ENCODE measurements at places on chromosomes 16 and 17.

DNA sequence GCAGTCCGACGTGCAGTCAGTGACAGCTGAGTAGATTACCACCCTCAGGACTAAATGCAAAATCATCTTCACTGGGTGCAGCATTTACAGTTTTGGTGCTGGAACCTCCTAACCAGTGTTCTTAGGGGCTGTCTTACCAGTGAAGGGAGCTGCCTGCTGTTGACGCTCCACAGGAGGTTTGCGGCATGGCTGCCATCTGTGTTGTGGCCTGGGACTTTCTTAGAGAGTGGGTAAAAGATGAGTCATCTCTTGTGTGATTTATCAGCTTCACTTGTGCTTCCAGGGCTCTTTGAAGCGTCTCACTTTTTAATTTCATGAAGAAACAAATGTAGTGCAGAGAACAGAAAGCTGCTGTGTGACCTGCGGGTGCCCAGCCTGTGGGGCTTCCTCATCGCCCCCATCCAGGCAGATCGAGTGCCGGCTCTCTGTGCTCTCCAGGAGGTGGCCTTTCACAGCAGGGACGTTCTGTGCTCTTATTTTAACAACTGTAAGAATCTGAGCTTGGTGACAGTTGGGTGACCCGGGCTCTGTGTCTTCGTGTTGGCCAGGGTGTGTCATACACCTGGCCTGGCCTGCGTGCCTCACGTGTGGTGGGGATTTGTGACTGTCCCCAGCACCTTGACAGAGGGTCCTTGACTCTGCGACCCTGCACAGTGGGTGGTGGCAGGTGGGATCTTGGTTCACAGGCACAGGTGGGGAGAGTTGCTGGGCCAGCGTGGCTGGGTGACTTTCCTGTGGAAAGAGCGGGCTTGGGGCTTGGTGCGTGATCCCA lies 24.3 kb upstream of the ZNF750 start:
- no peak for DNase-seq

DNA sequence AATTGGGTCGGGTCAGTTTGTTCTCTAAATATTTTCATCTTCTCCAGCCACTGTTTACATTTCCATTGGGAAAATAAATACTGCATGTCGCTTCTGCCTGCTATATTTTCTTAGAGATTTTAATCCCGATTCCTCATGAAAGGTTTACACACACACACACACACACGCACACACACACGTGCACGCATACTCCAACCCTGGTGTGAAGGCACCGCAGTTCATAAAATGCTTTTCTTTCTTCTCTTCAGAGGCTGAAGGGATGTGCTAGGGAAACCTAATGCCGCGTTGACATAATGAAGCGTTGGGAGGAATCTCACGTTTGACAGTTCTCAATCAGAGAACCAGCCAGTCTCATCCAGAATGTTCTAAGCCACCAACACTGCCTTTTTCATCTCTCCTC lies 222.9 kb upstream of the IRX3 start:
- DNase-seq: peak; percentile 36

GRCh38 chr16:11333702-11334101 lies 11.6 kb upstream of the RMI2 start:
- DNase-seq: no peak

DNA sequence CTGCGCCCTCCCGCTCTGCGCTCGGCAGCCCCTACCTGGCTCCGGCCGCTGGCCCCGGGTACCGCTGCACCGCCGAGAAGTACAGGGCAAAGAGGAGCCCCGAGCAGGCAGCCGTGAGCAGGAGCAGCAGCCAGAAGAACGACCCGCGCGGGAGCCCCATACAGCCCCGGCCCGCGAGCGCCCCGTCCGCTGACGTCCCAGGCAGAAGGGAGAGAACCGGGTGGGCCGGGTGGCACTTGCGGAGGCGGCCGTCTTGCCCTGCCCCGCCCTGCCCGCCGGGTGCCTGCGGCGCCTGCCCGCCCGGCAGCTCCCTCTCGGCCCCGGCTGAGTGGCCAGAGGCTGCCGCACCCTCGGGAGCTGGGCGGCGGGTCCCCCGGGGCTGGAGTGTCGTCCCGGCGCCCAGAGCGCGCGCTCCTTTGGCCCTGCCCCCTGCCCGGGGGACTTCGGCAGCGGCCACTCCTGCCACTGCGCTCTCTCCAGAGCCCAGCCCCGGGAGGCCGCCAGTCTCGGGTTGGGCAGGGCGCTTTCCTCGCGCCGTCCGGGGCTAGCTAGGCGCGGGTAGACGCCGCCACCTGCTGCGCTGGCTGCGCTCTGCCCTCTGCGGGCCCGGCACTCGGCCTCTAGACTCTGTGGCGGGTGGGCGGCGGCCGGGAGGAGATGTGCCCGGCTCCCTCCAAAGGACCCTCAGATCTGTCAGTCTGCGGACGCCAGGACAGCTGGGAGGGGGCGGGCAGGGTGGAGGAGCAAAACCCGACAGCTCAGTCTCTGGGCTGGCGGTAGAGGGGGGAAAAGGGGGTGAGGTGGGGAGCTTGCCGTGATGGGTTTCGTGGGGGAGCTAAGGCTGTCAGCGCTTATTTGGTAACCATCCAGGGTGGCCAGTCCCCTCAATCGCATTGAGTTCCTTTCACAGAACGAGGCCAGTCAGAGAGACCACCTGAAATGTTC lies at the start of gene ST6GALNAC2:
ST6GALNAC2 (minus strand) TSS at position 212 of the 945 bp plus-strand sequence; CDS start at position 160, 52 bp downstream.
- DNase-seq: peak; percentile 37

- no peak for DNase-seq
Observed at GRCh38 chr17:17343896-17344506, 40.8 kb downstream of the NT5M start.

- peak; percentile 84 for DNase-seq
Observed at GRCh38 chr17:8221663-8222379, 11.4 kb upstream of the AURKB start.

- no peak for DNase-seq
Observed at GRCh38 chr17:60554377-60554788, 28.3 kb upstream of the APPBP2 start.

GRCh38 chr17:40113907-40114245 lies 7.9 kb upstream of the MSL1 start:
- no peak for DNase-seq

DNA sequence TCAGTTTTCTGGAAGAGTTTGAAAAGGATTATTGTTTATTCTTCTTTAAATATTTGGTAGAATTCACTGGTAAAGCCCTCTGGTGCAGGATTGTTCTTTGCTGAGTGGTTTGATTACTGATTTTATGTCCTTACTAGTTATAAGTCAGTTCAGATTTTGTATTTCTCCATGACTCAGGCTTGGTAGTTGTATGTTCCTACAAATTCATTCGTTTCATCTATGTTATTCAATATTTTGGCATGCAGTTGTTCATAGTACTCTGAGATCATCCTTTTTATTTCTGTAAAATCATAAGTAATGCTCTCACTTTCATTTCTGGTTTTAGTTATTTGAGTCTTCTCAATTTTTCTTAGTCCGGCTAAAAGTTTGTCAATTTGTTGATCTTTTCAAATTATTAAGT lies 58.1 kb upstream of the CRYM start:
- DNase-seq: no peak

DNA sequence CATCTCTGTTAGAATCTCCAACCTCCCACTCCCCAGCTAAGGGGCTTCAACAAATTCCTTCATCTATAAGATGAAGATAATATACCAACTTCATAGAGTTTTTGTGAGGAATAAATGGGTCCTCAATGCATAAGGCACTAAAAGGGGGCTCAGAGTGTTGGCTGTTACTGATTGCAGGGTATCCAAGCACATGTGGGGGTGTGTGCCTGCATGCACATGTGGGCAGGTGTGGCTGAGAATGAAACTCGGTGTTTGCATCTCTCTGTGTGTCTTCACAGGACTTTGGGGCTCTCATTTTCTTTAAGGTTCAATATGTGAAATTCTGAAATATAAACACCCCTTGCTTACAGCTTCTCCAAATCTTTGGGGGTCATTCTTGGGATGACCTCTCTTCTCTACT lies 4.1 kb upstream of the PPP1R9B start:
- DNase-seq: no peak

GRCh38 chr16:13994239-13995106 lies 74.5 kb downstream of the ERCC4 start:
- DNase-seq: no peak

DNA sequence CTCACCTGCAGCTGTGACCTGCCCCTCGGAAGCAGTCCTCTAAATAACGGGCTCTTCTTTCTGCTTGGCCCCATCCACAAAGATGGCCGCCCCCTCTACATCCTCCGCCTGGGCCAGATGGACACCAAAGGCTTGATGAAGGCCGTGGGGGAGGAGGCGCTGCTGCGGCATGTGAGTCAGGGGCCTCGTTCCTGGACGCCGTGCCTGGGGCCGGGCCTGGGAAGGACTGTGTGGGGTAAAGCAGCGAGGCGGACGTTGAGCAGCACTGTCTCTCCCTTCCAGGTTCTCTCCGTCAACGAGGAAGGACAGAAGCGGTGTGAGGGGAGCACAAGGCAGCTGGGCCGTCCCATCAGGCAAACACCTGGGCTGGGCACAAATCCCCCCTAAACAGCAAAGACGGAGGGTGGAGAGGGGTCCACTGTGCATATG lies 33.1 kb downstream of the NAGPA start:
- no peak for DNase-seq

All from NCI-H1092 treated with DMSO at 0.1 percent for 48 hours (cell line).